ENCODE measurements at places on chromosomes 3 and 15.

GRCh38 chr3:133548090-133548489 lies 25.4 kb upstream of the CDV3 start:
- no peak for DNase-seq

DNA sequence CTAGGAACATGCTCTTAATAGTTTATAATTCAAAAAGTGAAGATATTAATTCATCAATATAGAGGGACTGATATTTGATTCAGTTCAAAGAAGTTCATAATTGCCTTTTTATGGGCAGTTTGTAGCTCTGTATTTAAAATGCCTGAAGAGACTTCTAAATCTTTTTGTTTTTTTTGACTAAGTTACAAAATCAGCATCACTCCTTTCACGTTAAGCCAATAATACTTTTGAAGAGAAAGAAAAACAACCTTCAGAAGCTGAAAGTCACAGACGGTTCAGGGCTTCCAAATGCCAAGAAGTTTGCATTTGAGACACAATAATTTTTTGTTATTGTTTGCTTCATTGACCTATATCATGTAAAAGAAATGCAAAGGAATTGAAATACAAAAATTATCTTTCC lies 394.6 kb upstream of the NR2F2 start:
- DNase-seq: no peak

- DNase-seq: no peak
Measured at GRCh38 chr3:47455806-47456452, 19.8 kb downstream of the SCAP start.

DNA sequence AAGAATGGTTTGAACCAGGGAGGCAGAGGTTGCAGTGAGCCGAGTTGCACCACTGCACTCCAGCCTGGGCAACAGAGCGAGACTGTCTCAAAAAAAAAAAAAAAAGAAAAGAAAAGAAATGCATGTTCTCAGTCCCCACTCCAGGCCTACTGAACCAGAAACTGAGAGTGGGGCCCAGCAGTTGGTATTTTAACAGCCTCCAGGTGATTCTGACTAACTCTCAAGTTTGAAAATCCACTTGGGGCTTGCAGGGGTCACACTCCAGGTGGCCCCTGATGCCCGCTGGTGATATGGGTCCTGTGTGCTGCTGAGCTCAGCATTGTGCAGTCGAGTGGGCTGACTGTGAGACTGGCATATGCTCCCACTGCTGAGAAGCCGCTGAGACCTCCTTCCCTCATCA lies 133.7 kb upstream of the C2CD4B start:
- no peak for DNase-seq

DNA sequence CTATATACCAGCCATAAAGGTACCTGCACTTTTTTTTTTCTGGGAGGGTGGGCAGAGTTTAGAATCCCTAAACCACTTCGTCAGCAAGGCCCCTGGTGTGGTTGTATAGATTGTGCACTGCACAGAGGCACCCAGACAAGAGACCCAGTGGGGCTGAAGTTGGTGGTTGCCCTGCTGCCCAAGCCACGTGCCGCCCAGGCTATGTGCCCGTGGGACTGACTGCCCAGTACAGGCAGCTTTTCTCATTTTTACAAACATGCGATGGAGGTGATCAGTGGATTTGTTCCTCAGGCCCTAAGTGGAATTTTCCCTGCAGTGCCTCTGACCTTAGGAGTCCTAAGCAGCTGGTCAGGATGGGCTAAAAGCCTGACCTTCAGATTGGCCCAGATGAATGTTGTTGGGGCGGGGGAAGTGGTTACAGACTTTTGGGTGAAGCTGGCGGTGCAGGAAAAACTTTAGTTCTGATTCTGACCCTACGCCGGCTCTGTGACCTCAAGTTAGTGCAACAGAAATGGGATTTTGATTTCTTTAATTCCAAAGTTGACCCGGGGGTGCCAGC lies 34.9 kb upstream of the LIMD1 start:
- DNase-seq: no peak

DNA sequence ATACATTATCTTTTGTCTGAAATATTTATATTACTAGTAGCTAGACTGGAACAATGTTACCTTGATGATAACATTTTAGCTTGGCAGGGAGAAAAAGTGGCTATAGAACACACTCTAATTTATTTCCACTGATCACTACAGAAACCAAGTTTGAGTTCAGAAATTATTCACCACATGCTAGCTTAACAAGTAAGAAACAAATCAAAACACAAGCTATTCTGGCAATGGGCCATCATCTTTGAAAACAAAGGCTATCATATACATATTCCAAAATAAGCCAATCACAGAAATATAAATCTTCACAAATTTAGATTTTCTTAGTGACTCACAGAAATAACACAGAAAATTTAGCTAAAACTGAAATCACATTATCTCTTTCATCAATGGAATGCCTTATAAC lies 17.1 kb downstream of the AQR start:
- DNase-seq: no peak

DNA sequence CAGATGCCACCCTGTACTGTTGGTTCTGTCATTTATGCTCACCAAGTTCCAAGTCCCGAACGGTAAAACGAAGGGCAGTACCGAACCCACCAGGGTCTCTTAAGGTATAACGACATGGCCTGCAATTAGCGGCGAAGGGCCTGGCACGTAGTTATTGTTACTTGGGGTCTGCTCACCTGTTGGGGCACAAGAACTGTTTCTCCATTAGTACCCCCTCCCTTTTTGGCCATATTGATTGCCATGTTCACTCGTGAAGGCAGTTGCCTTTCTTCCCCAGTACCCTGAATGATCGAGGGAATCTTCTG lies 435 bp downstream of the IL17RB start:
- DNase-seq: no peak

DNA sequence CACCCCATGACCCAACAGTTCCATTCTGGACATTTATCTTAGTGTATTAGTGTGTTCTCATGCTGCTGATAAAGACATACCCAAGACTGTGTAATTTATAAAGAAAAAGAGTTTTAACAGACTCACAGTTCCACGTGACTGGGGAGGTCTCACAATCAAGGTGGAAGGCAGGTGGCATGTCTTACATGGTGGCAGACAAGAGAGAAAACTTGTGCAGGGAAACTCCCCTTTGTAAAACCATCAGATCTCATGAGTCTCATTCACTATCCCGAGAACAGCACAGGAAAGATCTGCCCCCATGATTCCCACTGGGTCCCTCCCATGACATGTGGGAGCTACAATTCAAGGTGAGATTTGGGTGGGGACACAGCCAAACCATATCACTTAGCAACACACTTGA lies 21.6 kb upstream of the GPD1L start:
- DNase-seq: no peak

GRCh38 chr3:19263606-19264005 lies 115.3 kb downstream of the KCNH8 start:
- DNase-seq: no peak

- no peak for DNase-seq
Measured at GRCh38 chr15:48266024-48266689, 60.1 kb downstream of the SLC12A1 start.

DNA sequence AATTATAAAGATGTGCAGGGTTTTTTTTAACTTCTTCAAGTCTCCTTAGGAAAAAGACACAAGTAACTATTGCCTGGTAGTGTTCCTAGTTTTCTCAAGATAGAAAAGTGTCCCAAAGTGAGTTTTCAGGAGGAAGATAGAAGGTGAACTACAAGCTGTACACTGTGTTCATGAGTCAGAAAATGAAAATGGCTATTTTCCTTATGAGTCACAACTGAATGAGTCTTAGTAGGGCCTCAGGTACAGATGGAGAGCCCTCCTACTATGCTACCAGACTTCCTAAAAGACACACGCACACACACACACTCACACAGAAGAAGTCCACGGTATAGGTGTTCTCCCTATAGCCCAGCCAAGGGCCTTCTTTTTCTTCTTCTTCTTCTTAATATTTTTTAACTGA lies 3.1 kb downstream of the MYO1E start:
- no peak for DNase-seq

GRCh38 chr15:57476533-57476975 lies 100.2 kb downstream of the CGNL1 start:
- no peak for DNase-seq

Data from skeletal muscle cell (primary cell).